ENCODE measurements at places on chromosomes 2 and 18. TPM values are rescaled to one million over a fixed set of nuclear protein-coding genes. Genes with fewer than 3 reads are reported as not detected.

DNA sequence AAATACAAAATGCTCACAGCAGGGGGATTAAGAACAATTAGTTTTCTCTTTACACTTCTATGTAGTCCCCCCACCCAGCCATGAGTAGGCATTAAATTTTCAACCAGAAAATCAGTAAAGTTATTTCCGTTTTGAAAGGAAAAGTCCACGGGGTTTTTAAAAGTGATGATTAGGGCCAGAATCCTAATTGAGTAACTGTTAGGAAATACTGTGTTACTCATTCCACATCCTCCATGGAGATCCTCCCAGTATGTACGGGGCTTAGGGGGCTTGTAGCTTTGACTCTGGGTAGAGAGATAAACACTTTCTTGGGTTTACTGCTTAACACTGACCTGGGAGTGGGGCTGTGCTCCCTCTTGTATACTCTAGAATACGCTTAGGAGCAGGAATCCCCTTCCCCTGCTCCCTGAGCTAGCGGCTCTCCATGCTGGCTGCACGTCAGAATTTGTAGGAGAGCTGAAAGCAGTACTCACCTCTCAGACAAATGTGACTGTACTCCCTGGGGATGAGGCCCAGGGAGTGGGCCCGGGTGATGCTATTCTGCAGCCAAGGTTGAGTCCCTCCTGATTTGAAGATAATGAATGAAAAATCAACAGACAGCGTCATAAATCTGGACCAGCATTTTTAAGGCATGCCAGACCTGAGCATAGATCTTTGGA is 100.5 kb downstream of the SLC4A3 start:
- DNase-seq, result no peak

- DNase-seq, result no peak
These were observed 270.6 kb downstream of the SS18 start for GRCh38 chr18:25819746-25820363.

DNA sequence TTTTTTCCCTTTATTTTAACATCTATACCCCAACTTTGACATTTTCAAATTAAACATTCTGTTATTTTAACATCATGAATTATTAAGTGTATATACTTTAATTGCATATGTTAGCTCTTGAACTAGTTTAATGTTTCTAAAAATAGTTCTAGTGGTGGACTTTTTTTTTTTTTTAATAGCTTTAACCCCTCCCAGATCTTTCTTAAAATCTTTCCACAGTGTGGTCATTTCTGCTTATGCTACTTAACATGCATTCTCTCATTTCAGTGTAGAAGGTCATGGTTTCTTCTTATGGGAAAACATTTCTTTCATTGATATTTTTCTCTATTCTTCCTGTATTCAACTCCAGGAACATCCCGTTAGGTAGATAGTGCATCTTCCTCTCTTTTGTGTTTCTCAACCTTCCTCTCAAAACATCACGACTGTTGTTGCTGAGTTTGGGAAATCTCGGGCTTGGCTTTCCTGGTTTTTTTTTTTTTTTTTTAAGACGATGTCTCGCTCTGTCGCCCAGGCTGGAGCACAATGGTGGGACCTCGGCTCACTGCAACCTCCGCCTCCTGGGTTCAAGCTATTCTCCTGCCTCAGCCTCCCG is 849 bp upstream of the TMEM18 start:
- DNase-seq, result no peak

DNA sequence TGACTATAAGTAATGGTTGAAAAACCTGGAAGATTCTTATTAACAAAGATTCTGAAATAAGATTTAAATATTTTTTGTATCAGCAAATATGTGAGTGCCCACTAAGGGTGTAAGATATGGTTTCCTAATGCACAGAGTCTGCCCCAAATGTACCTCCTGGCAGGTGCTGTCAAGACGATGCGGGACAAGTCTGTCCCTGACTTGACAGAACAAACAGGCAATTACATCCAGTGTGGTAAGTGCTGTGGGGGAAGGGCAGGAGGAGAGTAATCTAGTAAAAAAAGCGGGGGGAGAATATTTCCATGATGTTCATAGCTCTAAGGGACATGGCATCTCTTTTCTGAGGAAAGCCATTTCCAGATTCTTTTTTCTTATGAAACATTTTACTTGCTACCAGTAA is 127.5 kb downstream of the COL4A4 start:
- DNase-seq, result no peak

DNA sequence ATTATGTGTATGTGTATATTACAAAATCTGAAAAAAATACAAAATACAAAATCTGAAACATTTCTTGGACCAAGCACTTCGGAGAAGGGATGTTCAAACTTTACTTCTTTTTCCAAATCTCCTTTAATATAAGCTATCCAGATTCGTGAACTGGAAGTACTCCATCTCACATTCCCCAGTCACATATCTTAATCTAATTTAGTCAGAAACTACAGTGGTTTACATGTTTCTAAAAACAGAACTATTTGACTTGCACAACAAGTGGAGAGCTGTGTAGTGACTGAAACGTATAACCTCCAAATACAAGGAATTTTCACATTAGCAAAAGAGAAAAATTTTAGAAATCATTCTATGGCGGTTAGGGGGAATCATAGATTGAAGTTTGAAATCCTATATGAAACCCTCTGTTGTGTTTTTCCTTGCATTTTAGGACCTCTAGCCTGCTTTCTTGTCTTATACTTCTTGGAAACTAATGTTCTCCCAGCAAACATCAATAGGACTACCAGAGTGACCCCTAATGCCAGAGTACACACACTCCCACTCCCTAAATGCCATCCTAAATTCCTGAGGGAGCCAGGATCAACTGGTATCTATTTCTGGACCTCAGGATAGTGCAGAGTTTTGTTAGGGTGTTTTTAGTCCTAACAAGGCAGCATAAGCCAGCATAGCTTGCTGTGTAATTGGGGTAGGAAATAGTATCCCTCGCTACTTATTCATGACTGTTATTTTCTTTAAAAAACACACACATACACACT is 30.2 kb upstream of the ROCK1 start:
- DNase-seq, result no peak

TLX2 gene
- total RNA-seq, result not detected
